HCEC 1CT (cell line): ENCODE measurements at places on chromosomes 5 and 9.

DNA sequence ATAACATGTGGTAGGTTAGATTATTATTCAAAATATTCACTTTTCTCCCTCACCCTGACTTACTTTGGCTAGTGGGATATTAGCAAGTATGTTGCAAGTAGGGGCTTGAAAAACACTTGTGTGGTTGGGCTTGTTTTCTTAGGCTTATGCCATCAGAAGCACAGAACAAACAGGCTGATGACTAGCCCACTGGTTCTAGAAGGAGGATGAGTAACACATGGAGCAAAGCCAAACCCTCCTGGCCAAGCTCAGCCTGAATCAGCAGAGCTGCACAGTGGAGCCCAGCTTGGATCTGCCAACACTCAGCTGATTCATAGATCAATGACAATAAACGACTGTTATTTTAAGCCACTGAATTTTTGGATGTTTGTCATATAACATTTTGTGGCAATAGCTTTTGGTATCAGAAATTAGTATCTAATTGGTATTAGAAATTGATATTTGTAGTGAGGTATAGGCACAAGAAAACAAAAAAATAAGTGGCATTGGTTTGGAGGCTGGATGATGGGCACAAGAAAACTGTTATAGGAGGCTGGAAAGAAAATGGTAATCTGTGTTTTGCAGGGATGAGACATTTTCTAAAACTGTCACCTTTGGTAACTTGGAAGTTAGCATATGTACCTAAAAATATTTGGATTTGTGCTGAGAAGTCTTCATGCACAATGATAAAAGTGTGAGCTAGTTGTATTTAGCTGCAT lies 46.1 kb upstream of the ZBED3 start:
- peak; percentile 94 for DNase-seq

- DNase-seq, result no peak
These were observed 76.6 kb upstream of the ACTBL2 start for GRCh38 chr5:57559110-57559635.

- DNase-seq, result no peak
These were observed 52.0 kb downstream of the SLC22A5 start for GRCh38 chr5:132421462-132421861.

- DNase-seq, result no peak
These were observed 1.5 kb upstream of the PTPRD start for GRCh38 chr9:10614196-10614800.

DNA sequence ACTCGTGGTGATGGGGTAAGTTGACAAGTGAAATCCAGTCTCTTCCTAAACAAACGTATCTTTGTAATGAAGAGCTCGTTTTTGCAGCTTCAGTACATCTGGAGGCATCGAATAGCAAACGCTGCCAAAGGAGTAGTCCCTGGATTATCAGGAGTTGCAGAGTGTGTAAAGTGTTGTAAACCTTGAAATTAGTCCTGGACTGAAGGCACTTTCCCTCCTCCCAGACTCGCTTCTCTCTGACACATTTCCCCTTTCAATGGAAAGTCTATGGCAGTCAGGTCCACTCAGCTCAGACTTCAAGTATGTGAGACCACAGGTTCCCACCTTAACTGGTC lies 1.5 kb upstream of the PBX3 start:
- no peak for DNase-seq

- DNase-seq, result no peak
These were observed 32.2 kb downstream of the EXD3 start for GRCh38 chr9:137390553-137391410.

DNA sequence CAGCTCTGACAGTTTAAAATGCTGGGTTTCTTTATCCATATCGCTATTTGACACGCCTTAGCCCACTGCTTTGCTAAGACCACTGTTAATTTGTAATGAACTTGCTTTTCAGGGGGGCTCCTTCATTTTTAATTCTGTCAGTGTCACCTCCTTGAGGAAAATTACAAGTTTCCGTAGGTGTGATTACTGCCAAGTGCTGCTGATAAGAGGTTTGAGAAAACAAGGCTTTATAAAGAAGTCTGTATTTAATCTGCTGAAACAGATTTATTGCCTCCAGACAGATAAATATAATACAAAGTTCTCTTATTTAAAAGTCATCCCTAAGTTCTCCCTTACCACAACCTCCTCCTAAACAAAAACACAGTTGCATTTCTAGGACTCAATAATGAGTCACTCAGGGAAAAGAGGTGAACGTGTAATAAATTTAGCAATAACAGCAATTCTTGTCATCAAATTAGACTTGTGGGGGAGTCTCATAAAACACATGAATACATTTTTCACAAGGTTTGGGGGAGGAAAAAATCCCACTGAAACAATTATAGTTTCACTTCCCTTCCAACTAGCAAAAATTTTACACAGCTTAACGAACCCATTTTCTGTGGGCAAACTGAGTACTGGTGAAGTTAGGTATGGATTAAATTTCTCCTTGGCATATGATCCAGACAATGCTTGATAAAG lies 72.8 kb downstream of the MAPKAP1 start:
- peak; percentile 58 for DNase-seq

- DNase-seq, result peak; percentile 67
These were observed 96.3 kb upstream of the MEF2C start for GRCh38 chr5:88979244-88979643.

DNA sequence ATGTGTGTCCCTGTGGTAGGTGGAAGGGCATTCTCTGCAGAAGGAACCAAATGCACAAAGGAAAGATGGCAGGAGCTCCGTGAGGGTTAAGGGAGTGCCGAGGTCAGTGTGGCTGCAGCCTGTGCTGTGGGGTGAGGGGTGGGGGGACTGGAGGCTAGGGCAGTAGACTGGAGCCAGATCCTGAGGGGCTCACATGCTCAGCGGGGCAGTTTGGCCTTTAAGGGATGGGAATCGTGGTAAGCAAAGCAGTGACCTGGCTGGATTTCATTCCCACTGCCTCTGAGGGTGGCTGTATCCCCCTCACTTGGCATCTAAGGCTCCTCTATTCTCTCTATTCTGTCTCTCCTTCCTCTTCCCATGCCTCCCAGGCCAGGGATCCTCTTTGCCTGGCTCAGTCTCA lies 15.6 kb downstream of the PITX1 start:
- DNase-seq, result no peak

DNA sequence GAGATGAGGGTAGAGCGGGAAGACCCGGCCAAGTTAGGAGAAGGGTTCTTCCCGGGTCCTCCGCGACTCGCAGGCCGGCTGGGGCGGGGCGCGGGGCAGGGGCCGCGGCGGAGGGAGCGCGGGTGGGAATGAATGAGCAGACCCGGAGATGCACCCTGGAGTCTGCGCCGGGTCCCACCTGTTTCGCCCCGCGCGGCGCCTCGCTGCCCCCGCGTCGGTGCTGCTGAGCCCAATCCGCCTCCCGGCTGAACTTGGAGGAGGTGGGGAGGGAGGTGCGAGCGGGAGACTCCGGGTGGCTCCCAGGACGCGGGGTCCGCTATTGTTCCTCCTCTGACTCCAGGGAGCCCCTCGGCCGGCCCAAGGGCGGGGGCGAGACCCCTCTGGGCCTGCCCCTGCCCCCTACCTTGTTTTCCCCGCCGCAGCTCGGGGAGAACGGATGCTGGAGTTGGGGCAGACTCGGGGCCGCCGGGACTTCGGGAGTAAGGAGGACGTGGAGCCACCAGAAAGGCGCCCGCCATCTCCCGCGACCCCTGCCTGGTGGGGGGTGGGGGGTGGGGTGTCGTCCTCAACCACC lies 659 bp downstream of the RAI14 start:
- no peak for DNase-seq

DNA sequence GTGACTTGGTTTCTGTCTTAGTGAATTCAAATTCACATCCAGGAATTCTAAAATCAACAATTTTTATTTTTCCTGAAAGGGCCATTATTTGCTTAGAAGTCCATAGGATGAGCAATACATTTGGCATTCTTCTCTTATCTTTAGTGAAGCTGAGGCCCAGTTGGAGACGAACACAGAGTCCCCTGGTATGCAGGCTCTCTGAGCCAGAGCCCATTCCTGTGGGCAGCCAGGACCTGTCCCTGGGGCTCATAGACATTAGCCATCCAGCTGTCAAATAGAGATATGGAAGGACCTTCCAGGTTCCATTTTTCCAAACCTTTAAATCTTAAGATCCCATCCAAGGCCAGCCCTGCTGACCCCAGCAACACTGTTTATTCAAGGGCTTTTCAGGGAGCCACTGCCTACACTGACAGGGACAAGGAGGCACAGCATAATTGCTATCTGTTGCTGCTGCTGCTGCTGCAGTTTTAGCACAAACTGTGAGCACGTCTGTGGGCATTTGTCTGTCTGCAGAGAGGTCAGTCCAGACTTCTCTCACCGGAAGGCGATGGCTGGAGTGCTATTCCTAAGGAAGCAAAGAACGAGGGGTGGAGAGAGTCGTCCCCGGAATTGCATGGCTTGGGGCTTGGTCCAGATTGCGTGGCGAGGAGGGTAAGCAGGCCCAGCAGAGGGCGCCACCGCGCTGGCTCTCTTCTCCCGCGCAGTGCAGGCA lies 639.0 kb downstream of the CCDC171 start:
- DNase-seq, result peak; percentile 85

DNA sequence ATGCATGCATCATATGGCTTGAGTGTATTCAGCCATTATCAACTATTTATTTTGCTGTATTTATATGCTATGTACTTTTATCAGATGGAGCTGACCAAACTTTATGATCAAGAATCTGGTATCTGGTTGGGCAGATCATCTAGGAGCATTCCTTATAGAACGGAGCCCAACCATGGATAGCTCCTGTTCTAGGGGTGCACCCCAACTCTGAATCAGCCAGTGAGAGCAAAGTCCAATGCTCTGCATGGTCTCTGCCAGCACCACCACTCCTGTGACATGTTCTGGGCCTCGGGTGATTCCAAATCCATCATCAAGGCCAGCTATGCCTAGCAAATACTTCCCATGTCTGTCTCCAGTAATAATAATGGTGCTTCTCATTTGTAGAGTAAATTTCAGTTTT lies 517.5 kb downstream of the AGTPBP1 start:
- no peak for DNase-seq

GRCh38 chr9:98334796-98335195 lies 79.3 kb upstream of the TBC1D2 start:
- no peak for DNase-seq

GRCh38 chr5:67537439-67538148 lies 341.0 kb upstream of the CD180 start:
- peak; percentile 34 for DNase-seq

DNA sequence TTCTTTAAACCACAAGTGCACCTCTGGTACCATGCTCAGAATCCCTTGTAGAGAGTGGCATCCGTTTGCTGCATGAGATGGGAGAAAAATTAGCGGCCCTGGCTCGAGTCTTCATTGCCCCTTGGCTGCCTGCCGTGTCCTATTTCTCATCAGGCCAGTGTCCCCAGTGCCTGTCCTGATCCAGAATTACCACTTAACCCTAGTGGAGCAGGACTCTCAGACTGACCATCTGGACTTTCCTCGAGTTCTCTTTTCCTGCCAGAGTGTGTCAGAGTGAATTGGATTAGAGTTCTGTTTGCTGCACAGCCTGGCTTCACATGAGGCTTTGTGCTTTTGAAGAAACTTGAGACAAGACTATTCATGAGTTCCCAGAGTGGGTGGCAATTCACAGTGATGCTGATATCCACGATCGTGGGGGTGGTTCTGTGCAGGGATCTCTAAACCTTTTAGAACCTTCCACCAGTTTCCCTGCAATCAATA lies 92.6 kb downstream of the C9orf152 start:
- peak; percentile 80 for DNase-seq

DNA sequence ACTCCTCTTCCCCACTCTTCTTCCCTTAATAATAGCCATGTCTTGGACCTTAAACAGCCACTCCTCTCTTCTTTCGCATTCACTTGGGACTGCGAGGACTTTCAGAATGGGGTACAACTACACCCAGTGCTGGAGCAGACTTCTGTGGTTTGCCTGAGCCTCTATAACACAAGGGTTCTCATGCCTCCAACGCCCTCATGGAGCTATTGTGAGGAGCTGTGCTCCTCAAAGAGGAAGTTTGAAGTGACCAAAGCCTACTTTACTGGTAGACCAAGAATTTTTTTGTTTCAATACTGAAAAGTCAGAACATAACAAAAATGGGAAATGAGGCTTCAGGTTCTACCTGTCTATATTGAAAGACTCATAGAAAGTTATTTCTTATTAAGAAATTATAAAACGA lies 316.4 kb downstream of the PIK3R1 start:
- DNase-seq, result no peak

- peak; percentile 70 for DNase-seq
These were observed 8.5 kb downstream of the CAMSAP1 start for GRCh38 chr9:135898634-135899407.

- no peak for DNase-seq
These were observed 18.6 kb downstream of the ANXA6 start for GRCh38 chr5:151139015-151139414.

- DNase-seq, result no peak
These were observed 54.4 kb downstream of the ZNF622 start for GRCh38 chr5:16411235-16411634.

GRCh38 chr9:109013679-109014607 lies 644 bp upstream of the CTNNAL1 start:
- peak; percentile 62 for DNase-seq

GRCh38 chr9:135069558-135070197 lies 17.8 kb upstream of the OLFM1 start:
- DNase-seq, result no peak

DNA sequence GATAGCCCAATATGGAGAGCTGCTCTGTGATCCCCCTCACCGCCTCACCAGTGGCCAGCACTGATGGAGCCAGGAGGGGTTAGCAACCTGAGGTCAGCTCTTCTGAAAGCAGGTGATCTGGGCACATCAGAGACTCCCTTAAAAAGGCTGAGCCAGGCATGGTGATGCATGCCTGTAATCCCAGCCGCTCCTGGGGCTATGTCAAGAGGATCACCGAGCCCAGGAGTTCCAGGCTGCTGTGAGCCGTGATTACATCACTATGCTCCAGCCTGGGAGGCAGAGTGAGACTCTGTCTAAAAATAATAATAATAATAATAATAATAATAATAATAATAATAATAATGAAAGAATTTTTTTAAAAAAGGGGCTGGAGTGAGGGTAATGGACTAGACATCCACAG lies 66.6 kb upstream of the HRH2 start:
- no peak for DNase-seq

DNA sequence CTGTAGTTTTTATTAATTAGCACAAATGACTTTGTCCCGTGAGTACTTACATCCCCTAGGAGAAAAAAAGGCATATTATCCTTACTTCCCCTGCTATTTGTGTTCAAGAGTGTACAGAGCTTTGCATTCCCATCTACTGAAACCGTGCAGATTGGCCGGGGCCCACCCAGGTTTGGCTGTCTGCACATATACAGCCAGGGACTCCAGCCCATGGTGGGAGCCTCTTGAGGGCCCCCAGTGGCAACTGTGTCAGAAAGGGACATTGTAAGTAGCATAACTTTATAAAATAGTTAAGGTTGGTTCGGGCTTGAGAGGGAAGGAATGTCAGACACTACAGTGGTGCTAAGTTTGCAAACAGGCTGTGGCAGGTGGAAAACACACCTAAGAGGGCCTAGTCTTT lies 24.7 kb downstream of the PHF2 start:
- no peak for DNase-seq

DNA sequence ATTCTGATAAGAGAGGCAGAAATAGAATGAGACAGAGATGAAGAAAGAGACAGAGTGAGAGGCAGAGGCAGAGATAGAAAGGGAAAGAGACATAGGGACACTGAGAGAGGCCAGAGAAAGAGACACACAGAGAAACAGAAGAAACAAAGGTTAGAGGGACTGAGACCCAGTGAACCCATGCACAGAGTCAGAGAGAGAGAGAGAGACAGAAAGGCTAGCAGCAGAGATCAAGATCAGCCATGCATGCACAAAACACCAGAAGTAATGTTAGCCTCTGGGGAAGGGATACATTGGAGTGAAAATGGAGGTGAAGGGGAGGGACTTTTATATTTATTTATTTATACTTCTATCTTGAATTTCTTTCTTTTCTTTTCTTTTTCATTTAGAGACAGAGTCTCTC lies 14.1 kb upstream of the SPARC start:
- no peak for DNase-seq
